ENCODE measurements at places on chromosomes 11 and 22.

DNA sequence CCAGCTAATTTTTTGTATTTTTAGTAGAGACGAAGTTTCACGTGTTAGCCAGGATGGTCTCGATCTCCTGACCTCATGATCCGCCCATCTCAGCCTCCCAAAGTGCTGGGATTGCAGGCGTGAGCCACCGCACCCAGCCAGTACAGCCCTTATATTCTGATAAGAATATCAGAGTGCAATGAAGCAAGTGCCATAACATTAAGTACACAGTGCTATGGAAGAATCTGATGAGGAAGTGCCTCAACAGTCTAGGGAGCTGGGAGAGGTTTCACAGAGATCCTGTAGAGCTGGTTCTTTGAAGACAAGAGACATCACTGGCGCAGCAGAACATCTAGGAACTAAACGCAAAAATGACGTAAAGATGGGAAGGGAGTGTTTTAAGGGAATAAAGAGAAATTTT lies 2.1 kb downstream of the RTCB start:
- no peak for DNase-seq

- no peak for DNase-seq
These were observed 13.1 kb downstream of the OR5AK2 start for GRCh38 chr11:57001674-57002401.

GRCh38 chr11:63945477-63946163 lies 6.8 kb downstream of the NAA40 start:
- peak; percentile 34 for DNase-seq

- no peak for DNase-seq
These were observed 10.2 kb upstream of the SSTR3 start for GRCh38 chr22:37222440-37222971.

- DNase-seq: no peak
These were observed 29.9 kb downstream of the GUCY1A2 start for GRCh38 chr11:106988151-106989077.

- no peak for DNase-seq
These were observed 19.8 kb upstream of the PSMA1 start for GRCh38 chr11:14539982-14540421.

DNA sequence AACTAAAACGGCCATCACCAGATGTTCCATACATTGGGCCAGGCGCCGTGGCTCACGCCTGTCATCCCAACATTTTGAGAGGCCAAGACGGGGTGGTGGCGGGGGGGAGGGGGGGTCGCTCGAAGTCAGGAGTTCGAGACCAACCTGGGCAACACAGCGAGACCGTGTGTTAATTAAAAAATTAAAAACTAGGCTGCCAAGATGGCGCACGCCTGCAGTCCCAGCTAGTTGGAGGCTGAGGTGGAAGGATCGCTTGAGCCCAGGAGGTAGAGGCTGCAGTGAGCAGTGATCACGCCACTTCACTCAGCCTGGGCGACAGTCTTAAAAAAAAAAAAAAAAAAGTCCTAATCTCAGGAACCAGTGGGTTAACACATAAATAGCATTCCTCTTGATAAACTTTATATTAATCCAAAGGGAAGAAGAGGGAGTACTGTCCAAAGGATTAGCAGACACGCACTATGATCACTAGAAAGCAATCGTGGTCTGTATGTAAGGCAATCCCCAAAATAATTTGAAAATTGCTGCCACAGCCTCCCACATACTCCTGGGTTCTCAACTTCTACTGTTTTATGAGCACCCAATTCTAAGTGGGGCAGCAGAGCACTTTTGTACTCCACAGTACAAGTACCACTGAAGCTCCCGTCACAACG lies 604 bp downstream of the PUS3 start:
- DNase-seq: no peak

All from stimulated activated CD4-positive, alpha-beta T cell treated with anti-CD3 and anti-CD28 coated beads, Interleukin-1b, Interleukin-23, amount 100 ng/mL, for 1 hour (primary cell).